ENCODE measurements at places on chromosomes 13 and 19.
A peak's percentile ranks its signal among the peaks of the same experiment; 100 is the strongest.

DNA sequence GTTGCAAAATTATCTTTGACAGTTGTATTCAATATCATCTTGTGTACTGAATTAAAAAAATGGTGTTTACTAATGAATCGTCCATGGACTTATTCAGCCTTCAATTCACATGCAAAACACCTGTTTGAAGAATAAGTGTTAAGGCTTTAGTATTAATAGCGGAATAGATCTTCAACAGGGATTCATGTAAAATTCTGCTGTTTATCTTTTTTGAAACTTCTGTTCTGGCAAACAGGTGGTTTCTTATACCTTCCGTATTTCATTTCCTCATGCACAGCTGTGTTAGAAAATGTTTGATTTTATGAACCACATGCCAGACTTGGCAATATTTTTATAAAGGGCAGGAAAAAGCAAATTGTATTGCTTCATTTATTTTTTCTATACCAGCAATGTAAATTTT is 255.7 kb downstream of the DACH1 start:
- no peak for DNase-seq

DNA sequence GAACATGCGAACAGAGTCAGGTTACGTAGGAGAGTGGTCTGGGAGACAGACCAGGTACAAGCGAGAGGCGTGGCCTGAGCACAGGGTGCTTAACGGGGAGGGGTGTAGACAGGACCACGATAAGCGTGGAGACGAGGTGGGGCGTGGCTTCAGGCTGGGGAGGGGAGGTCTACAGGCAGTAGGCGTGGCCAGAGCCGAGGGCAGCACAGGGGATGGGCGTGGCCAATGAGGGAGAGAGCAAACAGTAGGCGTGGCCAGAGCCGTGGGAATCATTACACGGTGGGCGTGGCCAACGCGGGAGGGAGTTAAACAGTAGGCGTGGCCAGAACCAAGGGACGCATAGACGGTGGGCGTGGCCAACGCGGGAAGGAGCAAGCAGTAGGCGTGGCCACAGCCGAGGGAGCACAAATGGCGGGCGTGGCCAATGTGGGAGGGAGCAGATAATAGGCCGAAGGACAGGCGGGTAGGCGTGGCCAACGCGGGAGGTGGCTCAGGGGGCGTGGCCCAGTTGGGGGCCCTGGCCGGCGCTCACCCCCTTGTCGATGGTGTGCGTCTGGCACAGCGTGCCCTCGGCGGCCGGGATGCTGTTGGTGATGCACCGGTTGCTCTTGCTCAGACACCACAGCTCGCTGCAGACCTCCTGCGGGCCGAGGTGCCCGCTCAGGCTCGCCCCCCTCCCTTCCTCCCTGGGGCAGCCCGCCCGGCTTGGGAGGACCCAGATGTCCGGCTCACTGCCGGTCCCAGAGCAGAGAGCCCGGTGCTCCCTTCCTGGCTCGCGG is 15.2 kb upstream of the MYO1F start:
- DNase-seq, result peak; percentile 66

GRCh38 chr13:113550453-113550852 is 34.1 kb upstream of the TFDP1 start:
- no peak for DNase-seq

DNA sequence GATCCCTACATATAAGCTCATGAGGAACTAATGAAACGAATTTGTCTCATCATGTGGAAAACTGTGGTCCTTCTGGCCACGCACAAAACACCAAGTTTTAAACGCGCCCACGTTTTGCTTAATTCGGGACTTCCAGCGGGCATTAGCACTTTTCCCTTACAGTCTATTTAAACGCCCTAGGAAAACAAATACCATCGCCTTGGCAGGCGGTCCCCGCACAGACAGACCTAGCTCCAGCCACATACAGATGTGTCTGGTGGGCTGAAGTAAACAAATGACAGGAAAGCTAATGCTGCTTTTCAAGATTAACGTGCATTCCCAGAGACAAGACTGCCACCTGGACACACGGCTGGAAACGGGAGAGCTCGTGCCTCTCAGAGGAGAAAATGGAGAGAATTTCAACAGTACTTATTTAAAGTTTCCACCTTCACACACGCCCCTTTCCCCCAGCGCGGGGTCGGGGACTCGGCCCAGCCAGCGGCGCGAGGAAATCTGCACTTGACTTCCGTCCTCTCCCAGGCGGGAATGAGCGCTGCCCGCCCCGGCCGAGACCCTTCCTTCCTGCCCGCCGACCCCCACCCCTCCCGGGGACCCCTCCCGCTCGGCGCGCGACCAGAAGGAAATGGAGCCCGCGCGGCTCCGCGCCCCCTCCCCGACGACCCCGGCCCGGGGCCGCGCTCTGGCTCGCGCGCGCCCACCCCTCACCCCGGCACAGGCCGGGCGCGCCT is 931 bp downstream of the USP12 start:
- DNase-seq, result no peak

DNA sequence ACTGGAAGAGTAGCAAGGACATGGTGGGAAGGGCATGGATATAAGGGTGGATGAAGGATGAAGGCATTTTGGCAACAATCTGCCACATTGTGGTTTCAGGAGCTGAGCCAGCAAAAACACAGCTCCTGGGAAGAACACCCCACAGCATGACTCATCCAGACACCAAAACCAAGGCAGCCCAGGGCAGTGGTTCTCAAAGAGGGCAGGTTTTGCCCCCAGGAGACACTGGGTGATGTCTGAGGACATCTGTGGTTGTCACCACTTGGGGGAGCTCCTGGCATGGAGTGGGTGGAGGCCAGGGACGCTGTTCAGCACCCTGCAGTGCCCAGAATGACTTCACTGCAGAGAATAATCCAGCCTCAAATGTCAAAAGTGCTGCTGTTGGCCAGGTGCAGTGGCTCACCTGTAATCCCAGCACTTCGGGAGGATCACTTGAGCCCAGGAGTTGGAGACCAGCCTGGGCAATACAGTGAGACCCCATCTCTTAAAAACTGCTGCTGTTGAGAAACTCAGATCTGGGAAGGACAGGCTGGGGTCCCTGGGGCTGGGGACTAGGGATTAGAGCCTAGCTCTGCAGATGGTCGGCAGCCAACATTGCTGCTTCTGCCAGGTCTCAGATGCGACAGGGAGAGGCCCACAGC is 16.1 kb downstream of the ZFR2 start:
- DNase-seq, result no peak

DNA sequence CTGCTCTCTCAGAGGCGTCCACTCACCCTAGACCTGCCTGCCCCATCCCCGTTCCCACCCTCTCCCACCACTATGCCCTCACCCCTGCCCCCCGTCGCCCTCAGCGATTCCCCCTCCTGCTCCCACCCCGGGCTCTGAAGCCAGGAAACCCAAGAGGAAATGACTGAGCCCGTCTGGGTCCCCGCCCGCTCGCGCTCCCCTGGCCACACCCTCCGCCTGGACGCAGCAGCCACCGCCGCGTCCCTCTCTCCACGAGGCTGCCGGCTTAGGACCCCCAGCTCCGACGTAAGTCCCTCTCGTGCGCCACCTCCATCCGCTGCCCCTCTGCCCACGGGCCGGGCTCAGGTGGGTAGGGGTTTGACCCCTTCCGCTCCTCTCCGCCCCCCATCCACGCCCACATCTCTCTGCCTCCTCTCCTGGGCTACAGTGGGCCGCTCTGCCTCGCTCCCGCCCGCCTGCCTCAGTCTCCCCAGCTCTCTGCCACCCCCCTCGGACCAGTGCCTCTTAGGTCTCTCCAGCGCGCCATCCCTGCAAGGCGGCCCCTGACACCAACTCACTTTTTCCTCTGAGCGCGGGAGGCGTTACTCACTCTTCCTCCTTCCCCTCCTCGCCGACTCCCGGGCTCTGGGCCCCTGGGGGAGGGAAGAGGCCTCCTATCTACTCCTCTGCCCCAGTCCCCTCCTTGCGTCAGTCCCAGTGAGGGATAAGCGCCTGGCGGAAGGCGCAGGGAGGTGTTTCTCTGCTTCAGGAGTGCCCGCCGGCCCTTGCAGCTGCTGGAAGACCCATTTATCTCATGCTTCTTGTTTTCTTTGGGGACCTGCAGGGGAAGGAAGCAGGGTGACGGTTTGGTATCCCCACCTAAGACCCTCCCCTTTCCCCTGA is at the start of gene FXYD5:
FXYD5 (plus strand) TSS at position 211 of the 882 bp plus-strand sequence. CDS start 816 bp downstream, outside the sequence.
- DNase-seq, result peak; percentile 49

DNA sequence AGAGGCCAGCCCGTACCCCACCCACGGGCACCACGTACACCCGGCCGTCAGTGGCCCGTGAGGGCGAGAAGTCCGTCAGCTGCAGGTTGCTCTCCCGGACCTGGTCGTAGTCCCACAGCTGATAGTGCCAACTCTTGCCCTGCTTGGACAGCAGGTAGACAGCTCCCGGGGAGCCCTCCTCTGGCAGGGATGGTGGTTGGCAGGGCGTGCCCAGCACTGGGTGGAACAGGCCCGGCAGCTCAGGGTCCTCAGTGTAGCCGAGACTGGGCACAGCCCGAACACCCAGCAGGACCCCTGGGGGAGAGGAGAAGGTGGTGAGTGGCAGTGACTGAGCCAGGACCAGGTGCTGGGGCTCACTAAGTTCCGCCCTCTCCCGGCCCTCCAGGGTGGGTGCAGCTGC is 7.8 kb downstream of the ACTMAP start:
- no peak for DNase-seq

GRCh38 chr19:32566246-32566830 is 14.7 kb upstream of the PDCD5 start:
- DNase-seq, result no peak

- DNase-seq, result no peak
These were observed 9.9 kb upstream of the CCNP start for GRCh38 chr19:40236366-40236765.

DNA sequence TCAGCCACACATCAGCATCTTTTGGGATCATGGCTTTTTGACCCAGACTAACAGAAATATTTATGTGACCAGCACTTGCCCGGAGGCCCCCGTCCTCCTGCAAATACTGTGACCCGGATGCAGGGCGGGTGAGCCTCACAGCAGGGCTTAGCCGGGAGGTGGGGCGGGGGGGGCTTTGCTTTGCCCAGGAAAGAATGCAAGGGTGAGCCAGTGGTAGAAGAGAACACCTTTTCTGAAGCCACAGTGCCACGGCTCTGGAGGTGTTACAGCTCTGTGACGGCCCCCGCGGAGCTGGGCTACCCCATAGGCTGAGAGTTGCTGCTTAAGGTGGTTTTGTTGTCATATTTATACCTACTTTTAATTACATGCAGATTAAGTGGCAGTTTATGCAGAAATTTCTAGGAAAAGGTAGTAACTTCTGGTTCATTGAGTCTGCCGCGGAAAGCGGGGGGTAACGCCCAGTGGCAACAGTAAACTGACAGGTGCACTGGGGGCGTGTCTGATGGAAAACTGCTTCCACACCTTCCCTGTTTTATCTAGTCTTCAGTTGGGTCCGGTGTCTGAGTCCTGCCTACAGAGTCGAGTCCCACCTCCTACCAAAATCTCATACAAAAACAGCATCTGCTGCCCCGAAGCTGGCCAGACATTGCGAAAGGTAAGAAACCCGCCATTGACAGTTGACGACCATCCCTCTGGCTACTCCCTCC is 187.9 kb downstream of the TEX29 start:
- DNase-seq, result no peak

DNA sequence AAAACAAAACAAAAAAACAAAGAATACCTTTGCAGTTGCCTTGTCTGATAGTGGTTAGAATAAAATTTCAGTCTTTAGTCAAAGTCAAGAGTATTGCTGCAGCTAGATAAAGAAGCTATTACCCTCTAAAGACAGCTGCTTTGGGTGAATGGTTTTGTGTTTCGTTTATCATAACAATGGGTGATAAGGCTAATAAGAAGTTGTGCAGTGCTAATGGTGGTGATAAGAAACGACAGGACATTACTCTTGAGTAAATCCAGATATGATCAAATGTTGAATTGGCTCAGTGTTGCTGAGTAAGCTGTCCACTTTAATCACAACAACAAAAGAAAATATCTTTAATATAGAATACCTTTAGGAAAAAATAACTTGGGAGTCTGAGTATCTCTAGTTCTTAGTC is 1825.3 kb downstream of the SLITRK5 start:
- no peak for DNase-seq

- no peak for DNase-seq
These were observed 2.6 kb downstream of the VAV1 start for GRCh38 chr19:6774821-6775707.

DNA sequence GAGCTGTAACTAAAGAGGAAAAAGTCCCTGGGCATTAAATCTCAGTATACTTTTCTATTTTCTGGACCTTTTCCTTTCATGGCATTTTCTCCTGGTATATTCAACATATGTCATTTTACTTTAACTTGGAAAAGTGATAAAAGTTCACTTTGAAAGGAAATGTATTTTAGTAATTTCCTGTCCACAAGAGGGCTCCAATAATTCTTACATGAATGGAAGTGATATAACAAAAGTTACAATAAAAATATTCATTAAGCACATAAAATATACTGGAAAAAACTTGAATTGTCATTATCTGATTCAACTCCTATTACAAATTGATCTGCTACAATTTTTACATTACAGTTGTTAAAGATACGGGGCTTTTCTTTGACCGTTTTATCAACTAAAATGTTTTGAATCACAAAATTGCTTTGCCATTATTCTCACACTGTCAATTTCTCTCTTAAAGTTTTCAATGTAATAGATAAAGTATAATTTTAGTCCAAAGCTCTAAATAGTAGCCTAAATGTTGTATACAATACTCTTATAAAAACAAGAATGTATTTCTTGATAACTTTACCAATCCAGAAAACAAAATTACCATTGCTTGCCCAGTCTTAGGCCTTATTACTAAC is 4.9 kb downstream of the UBL3 start:
- DNase-seq, result no peak

DNA sequence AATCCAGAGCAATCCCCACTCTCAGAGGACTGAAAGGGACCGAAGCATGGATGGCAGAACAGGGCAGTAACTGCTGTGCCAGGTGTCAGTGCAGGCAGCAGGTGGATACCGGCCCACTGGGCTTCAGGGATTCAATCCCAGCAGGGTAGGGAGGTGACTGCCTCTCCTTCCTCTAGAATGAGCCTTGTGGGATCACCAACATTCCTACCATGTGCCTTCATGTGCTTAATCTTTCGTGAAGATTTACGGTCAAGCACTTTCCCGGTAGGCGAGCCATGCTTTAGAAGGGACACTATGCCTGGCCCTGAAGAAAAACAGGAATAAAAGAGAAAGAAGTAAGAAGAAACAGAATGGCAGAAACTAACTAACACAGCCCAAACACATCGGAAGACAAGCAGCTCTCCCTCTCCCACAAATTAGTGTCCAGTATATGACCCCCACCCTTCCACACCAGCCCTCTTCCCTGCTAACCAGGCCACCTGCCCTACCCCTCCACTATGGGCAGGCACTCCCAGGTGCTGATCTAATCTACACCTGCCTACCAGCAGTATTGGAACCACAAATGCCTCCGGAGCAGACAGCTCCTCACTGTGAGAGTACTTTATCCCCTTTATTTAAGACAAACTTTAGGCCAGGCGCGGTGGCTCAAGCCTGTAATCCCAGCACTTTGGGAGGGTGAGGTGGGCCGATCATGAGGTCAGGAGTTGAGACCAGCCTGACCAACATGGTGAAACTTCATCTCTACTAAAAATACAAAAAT is 162.5 kb downstream of the NUFIP1 start:
- no peak for DNase-seq

GRCh38 chr13:41811588-41812021 is 149.3 kb downstream of the VWA8 start:
- no peak for DNase-seq

- DNase-seq, result no peak
These were observed 253.6 kb upstream of the MAB21L1 start for GRCh38 chr13:35729926-35730627.

GRCh38 chr13:46797501-46798237 is 708 bp upstream of the ESD start:
- DNase-seq, result no peak

All from AG09309 (cell line).